ENCODE measurements at places on chromosomes 1 and 21.
A peak's percentile ranks its signal among the peaks of the same experiment; 100 is the strongest.

DNA sequence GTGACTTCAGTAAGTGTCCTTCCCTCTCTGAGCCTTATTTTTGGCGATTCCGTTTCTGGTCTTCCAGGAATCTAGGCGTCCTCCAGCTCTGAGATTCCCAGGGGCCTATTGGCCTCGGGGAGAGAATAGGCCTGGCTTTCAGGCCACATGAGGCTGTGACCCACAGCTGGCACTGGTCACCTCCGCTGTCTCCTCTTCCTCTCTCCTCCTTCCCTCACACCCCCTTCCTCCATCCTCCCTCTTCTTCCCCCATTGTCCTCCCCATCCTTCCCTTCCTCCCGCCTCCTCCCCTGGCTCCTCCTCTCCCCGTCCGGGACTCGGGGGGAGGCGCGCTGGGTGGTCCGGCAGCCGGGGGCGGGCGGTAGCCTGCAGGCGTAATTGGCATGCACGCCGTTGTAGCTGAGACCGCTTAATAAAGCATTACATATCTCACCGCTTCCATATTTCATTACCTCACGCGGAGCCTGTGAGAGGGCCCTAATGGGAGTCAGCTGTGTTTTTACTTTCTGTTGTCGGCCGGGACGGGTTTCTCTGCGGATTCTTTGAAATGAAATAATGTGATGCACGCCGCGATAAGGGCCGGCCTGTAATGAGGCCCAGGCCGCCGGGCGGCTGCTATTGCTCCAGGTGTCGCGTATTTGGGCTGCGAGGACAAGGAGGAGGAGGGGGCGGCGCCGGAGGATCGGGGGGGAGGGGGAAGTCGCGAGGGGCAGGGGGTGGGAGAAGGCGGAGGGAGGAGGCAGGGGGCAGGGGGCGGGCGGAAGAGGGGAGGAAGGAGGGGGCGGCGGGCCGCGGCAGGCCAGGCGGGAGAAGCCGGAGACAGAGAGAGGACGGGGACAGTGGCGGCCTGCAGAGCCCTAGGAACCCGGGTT, 95.3 kb downstream of the FOXD2 start:
- DNase-seq: no peak

DNA sequence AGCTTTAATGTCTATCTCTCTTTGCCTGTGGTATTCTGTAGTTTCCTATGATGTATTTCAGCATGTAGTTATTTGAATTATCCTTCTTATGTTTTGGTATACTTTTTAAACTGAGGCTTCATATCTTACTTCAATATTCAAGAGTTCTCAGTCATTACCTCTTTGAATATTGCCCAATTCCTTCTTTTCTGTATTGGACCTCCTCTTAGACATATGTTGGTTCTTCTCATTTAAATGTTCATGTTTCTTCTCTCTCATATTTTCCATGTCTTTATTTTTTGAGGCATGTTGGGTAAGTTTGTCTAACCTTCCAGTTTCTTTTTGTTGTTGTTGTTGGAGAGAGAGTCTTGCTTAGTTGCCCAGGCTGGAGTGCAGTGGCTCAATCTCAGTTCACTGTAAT, 140.6 kb downstream of the MRPS6 start:
- DNase-seq: no peak

DNA sequence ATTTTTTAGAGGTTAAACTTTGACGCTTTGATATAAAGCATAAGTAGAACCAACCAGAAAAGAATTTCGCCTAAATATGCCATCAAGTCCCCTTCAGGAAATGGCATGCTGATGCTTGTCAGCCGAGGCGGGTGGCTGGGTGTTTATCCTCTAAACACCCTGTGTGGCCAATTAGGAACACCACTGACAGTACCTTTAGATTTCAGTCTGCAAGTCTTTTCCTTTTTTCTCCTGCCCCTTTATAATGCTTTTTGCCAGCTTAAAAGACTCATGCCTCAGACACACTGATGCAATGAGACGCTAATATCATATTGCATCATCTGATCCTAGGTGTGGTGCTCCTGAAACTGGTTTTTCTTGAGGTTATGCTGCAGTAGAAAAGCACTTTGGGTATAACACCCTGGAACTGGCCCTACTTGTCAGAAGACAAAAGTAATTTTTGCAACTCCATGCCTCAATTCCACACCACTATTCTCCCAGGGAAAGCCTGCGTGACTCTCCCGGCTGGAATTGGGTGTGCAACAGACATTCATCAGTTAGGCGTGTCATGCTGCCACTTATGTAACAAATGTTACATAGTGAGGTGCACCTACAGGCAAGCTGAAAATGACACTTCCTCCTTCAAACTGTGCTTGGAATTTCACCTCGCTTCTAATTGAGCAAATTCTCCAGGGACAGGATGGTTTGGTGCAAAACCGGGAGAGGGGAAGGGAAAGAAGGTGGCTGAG, 2.0 kb upstream of the RCC2 start:
- DNase-seq: no peak

GRCh38 chr1:21278860-21279845, 11.1 kb downstream of the ECE1 start:
- no peak for DNase-seq

GRCh38 chr1:37931102-37931360, 15.8 kb downstream of the INPP5B start:
- no peak for DNase-seq

DNA sequence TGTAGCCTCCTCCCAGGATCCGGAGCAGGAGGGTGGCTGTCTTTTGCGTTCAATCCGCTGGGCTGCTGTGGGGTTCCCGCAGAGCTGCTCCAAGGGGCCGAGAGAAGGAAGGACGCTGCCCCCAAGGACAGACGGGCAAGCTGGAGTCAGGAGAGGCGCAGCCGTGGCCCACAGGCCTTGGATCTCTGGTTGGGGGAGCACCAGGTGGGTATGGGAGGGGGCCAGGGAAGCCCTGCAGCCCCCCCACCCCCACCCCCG, 15.9 kb upstream of the SKI start:
- no peak for DNase-seq

GRCh38 chr1:180816132-180816531, 96.6 kb upstream of the KIAA1614 start:
- no peak for DNase-seq

GRCh38 chr1:20440785-20441200, 45.2 kb downstream of the CAMK2N1 start:
- DNase-seq: peak; percentile 59

DNA sequence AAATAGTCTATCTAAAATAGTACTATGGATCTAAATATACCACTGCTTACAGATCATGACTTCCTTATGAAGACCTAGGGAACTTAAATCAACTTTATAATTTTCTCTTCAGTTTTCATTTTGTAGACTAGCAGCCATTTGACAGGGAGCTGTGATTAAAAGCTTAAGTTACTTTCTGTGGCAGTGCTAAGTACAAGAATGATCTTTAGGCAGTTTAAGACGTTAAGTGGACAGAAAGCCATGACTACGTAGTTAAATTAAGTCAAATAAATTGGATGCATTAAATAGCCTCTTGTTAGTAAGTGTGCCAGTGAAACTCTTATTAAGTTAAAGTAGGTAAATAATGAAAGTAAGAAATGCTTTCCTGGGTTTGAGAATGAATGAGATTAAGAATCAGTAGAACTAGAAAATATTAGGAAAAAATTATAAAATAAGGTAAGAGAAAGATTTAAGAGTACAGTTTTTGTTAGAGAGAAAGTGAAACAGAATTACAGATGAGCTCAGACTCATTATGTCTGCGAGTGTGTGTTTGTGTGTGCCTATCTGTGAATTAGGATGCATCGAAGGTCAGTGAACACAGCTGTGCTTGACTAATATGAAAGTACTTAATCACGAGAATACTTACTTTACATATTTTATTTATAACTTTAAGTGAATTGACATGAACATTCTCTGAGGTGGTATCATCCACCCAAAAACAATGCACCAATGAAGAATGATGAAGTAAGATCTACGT, 336.9 kb downstream of the KCNT2 start:
- no peak for DNase-seq

DNA sequence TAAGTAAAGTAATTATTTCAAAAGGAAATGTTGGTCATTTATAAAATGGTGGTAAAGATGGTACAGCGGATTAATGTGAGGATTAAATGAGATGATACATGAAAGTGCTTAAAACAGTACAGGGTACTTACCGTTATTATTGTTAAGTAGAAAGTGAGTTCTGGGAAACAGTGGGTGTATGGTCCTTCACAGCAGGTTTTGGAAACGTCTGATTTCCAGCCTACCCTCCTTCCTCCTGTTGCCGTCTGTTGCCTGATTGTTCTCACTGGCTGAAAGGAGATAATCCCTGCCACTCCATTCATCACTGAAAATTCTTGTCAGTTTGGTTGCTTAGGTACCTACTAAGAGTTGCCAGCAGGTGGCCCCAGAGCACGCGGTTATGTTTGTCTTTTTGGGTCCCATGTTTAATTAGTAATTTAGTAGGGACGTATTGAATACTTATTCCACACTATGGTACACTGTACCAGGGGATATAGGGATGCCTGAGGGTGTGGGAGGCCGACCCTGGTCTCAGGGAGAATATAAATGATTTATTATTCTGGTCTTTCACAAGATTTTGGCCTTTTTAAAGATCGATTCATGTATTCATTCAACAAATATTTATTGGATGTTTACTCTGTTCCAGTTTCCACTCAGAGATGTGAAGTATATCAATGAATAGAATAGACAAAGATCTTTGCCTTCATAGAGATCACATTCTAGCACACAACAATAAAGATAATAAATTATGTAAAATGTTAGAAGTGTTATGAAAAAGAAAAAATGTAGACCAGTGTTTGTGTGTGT, 30.8 kb upstream of the RPTN start:
- DNase-seq: peak; percentile 34

DNA sequence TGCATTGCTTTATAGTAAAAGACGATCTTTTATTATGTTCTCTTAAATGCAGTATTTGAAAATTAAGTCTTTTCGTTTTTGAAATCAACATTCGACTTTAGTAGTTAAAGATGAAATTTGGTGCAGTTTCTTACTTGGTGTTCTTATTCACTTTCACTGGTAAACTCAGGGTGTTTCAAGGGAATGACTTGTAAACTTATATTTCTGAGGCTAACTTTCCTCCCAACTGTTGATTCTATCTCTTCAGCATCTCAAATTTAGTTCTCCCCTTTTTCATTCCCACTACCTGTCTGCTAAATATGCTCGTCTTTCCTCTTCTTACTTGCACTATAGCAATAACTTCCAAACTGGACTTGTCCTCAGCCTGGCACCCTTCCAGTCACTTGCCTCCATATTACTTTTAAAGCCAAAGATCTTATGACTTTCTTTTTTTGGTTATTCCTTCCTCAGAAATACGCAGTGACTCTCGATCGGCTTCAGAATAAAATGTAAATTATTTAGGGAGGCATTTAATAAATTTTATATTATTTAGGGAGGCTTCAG, 988 bp downstream of the SLC35A3 start:
- DNase-seq: no peak

GRCh38 chr1:36089393-36090121, 865 bp downstream of the ADPRS start:
- no peak for DNase-seq

DNA sequence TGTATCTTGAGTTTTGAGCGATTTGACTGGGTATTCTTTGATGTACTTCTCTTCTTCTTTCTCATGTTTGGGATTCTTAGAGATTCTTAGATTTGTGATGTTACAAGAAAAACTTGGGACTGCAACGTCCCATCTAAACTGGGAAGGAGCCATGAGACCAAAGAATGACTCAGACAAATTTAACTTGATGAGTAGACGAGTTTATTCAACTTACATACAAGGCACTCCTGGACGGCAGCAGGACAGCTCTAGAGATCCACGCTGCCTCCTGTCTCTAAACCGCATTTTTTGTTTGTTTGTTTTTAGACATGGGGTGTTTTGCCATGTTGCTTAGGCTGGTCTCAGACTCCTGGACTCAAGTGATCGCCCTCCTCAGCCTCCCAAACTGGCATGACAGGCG, 137.1 kb downstream of the PIK3R3 start:
- DNase-seq: no peak

- DNase-seq: no peak
Measured at GRCh38 chr1:153428073-153428638, 11.8 kb downstream of the S100A7A start.

DNA sequence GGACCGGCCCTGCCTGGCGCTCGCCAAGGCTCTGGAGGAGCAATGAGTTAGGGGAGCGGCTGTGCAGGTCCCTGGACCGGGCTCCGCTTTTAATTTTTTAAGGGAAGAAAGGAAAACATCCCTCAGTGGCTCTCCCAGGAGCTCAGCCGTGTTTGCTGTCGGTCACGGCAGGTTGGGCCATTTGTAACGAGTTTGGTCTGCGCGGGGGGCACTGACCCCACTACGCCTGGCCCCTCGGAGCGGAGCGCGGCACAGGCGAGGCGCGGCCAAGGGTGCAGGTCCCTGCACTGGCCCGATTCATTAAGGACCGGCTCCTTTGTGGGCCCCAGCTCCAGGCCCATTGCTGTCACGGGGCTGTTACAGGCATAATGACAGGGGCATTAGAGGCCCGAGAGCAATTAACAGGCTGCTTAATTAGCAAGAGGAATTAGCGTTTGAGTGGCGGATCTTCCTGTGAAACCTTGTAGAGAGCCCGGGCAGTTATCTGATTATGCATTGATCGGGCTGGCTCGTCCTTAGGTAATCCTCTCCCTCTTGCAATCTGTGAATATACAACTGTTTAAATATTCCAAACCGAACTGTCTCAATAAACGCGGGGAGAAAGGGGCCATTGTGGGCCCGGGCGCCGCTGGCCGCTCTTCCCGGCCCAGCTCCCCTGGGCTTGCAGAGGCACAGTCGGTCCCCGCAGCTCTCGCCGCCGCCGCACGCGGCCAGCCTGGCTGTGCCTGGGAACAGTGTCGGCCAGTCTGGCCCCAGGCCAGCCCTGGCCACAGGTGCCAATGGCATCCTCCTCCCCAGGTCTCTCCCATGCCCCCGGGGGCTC, 56.8 kb downstream of the PRDM16 start:
- DNase-seq: no peak

GRCh38 chr1:57518496-57518895, 94.6 kb upstream of the DAB1 start:
- DNase-seq: no peak

DNA sequence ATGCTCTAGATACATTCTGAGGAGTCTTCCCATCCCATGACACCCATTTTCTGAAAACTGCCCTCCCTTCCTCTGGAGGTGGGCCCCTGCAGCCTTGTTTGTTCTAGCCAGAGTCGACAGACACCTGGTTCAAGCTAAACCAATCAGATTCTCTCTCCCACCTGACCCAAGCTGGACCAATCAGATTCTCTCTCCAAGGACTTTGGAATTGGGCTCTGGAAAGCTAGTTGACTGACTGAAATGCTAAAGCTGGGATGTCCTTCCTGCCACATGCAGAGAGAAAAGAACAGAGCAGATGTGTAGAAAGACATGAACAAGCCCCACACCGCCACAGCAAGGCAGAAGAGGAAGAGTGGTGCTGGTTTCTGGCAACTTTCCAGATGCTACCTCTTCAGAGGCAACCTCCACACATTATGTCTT, 24.6 kb downstream of the ASAP3 start:
- no peak for DNase-seq

GRCh38 chr1:100353988-100354387, 1.7 kb downstream of the CDC14A start:
- peak; percentile 19 for DNase-seq

DNA sequence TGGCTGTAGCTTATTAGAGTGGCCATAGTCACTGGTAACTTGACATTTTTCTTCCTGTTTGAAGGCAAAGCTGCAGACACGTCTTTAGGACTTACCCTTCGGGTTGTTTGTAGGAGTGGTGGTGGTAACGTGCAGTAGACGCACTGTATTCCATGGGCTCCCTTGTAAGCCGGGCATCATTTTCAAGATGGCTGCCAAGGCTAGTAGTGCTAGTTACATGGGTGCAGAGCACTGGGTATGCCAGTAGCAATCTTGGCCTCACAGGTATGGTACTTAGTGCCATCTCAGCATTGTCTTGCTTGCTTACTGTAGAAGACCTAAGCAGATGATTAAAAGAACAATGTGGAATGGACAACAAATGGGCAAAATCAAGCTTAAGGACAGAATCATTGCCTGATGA, 1.9 kb downstream of the YBX1 start:
- DNase-seq: no peak

All from 8988T (cell line).